ENCODE measurements at places on chromosomes 5 and 9. TPM values are rescaled to one million over a fixed set of nuclear protein-coding genes. Genes with fewer than 3 reads are reported as not detected.

The PCDHGB1 gene
- total RNA-seq: not detected

The RNF183 gene
- 10.9 TPM for total RNA-seq

The OSTF1 gene
- total RNA-seq: 131 TPM

The ADAMTS12 gene
- not detected for total RNA-seq

The SLC4A9 gene
- total RNA-seq: 0.26 TPM

The CSF1R gene
- 2.8 TPM for total RNA-seq

The ABHD17B gene
- total RNA-seq: 15.6 TPM

The ECM2 gene
- total RNA-seq: not detected

The CD14 gene
- total RNA-seq: 0.32 TPM

The HOMER1 gene
- total RNA-seq: 2.3 TPM

The ADCY2 gene
- total RNA-seq: not detected

The BBLN gene
- total RNA-seq: 71.9 TPM

The C6 gene
- not detected for total RNA-seq

The TMEM215 gene
- total RNA-seq: not detected

The CDO1 gene
- total RNA-seq: not detected

The ZNF618 gene
- not detected for total RNA-seq

The PTPRD gene
- 0.04 TPM for total RNA-seq

The OR1J2 gene
- total RNA-seq: not detected

The JAKMIP2 gene
- total RNA-seq: 2.4 TPM

The PRR16 gene
- not detected for total RNA-seq

The IFNA21 gene
- total RNA-seq: not detected

The FAM81B gene
- total RNA-seq: not detected

The IL4 gene
- total RNA-seq: not detected

The LURAP1L gene
- not detected for total RNA-seq

The HRCT1 gene
- not detected for total RNA-seq

The ABITRAM gene
- total RNA-seq: 11.6 TPM
